ENCODE measurements at places on chromosomes 3 and 15.
A peak's percentile ranks its signal among the peaks of the same experiment; 100 is the strongest.

DNA sequence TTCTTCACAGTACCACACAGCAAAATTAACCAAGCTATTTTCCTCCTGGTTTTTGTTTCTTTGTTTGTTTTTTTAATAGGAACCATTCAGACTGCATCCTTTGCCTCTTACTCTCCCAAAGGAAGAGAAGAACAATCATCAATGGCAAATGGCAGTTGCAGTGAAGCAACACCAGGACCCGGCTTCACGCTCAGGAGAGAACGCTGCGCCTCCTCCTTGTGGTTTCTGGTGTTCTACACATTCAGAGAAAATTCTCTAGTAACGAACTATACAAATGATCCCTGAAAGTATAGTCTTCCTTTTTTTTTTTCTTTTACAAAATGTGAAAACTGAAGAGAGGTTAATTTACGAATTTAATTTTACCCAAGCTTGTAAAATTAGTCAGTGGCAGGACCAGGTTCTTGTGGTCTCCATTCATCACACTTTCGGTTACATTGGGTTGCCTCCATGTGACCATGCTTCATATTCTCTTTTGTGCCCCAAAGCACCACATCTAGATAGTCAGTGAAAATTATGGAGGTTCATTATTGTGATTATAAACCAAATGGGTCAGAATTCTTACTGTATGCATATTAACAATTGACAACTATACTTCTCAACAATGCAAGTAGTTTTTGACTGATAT is 10.6 kb upstream of the MINDY2 start:
- no peak for DNase-seq

DNA sequence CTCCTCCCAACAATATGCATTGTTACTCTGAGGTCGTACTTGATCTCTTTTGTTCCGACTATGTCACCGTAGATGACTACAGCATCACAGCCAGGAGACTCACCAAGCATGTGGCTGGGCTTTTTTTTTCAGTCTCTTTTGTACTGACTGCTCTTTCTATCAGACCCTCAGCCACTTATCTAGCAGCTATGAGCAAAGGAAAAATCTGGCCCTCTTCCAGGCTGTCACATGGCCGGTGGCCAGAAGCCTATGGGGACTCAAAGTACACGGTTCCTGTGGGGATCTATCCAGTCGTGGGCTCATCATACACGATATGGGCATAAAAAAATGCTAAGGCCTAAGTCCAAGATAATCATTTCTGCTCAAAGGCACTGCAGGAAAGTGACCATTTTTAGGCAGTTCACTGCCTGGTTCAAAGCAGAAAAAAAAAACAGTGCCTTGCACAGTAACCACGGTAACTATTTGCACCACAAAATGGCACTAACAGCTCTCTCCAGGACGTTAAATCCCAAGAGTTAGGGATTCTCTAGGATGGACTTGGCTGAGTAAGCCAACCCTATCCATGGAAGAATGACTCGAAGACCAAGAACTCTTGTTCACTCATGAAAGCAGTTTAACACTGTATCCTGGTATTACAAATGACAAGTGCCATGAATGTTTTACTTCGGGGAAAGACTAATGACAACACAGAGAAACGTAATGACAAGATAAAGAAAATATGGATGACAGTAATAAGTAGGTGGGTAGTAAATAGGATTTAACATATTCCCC is 50.3 kb downstream of the SHQ1 start:
- DNase-seq: peak; percentile 56

DNA sequence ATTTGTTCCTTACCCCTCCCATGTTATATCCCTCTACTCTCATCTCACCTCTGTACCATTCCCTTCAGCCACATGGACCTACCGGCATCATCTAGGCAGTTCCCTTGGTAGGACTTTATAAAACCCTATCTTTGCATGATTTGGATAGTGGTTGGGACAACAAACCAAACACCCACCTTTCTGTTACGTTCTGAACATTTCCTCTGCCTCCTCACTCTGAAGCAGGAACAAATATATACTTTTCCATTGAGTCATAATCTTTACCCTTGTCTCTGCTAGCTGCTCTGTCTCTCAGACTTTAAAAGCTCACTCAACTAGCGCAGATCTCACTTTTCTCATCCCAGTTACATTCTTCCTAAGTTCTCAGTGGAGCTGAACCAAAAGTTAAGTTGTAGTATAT is 17.8 kb downstream of the UBXN7 start:
- DNase-seq: no peak

DNA sequence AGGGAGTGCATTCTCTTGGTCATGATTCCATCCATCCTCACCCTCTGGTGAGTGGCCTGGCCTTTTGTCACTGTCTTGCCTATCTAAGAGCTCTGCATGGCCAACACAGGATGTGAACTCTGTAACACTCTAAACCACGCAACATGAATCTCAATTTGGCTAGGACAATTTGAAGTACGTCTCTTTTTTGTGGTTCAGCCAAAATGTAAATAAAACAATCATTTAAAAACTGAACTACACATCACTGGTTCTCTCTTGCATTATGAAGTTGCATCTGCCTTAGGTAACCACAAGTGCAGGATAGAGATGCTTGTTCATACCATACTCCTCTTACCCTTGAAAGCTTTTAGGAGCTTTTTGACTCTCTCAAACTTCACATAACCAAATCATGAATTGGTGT is 27.3 kb downstream of the CCR3 start:
- no peak for DNase-seq
